AG08396 (cell line): ENCODE measurements at places on chromosomes 5 and 9.

GRCh38 chr9:108213511-108213910, 642.3 kb downstream of the ACTL7B start:
- DNase-seq, result no peak

DNA sequence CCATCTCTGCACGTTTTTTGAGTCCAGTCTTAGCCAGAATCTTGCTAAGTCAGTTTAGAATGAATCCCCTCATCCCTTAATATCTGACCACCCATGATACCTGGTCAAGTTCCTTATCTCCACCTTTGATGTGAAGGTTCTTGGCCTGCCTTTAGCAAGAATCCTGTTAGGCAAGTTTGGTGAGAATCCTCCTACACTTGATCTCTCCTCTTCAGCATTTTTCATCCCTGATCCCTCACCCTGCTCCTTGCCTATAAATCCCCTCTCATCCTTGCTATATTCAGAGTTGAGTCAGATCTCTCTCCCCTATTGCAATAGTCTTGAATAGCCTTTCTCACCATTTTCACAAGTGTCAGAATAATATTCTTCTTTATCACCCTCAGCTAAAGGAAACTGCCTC, 31.0 kb downstream of the SMIM23 start:
- DNase-seq, result no peak

- DNase-seq, result peak; percentile 81
Measured at GRCh38 chr9:77848897-77849296, 182.7 kb downstream of the GNAQ start.

GRCh38 chr5:14900693-14901461, 29.3 kb upstream of the ANKH start:
- DNase-seq, result peak; percentile 43

DNA sequence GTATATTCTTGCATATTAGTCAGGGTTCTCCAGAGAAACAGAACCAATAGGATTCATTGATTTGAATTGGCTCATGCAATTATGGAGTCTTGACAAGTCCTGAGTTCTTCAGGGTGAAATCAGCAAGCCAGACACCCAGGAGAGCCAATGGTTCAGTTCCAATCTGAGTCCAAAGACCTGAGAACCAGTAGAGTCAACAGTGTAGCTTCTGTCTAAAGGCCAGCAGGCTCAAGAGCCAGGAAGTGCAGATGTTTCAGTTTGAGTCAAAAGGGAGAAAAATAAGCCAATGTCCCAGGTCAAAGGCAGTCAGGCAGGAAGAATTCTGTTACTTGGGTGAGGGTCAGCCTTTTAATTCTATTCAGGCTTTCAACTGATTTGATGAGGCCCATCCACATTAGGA, 37.8 kb upstream of the ANKRD34B start:
- DNase-seq, result no peak

DNA sequence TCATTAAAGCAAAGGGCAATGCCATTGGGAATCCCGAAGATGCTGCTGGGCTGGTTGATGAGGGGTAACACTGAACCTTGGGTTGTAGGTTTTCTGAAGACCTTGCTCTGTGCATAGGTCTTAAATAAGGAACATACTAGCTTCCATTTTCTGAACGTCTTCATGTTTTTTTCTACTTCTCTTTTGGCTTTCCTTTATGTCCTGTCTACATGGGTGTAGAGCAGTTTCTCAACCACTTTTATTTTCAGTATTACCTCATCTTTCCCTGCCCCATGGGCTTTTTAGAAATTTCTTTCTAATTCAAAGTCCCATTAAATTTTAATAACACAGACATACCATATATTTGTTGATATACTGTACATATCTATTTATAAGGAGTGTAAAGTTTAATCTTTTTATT, at the start of gene IFNA14:
IFNA14 (minus strand) TSS at position 95 of the 400 bp plus-strand sequence; CDS start at position 25, 70 bp downstream.
- no peak for DNase-seq

DNA sequence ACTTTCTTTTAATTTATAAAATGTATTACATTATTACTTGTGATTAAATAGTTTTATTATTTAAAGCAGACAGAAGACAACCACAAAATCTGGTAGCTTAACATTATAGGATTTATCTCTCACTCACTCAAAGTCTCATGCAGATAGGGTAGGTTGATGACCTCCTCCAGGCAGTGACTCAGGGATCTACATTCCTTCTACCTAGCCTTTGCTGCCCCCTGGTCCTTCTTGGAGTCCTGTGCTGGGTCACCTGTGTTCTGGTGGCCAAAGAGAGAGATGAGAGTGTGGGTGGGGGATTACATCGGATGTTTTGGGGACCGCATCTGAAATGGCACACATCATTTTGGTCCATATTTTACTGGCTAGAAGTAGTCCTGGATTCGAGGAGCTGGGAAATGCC, 95.7 kb upstream of the CTSL start:
- DNase-seq, result no peak

GRCh38 chr9:88534456-88535225, at the start of gene NXNL2:
Gene NXNL2, plus strand, starts transcription at chr9:88535178. Its CDS starts 257 bp downstream, at chr9:88535435.
- peak; percentile 93 for DNase-seq

- DNase-seq, result no peak
Measured at GRCh38 chr5:172939071-172939470, 20.2 kb upstream of the RPL26L1 start.

DNA sequence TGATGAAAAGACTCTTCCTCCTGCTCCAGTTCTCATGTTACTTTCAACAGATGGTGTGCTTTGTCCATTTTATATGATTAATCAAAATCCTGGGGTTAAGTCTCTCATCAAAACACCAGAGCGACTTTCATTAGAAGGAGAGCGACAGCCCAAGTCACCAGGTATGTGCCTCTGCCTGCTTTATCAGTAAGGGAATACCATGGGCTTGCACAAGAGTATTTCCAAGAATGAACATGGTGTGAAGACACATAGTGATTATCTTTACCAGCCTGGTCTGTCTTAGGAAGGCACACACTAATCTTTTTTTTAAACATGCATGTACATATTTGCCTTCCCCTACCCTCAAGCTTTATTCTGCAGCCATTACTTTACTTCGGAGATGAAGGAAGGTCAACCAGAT, 15.2 kb downstream of the NUP214 start:
- DNase-seq, result no peak

- DNase-seq, result no peak
Measured at GRCh38 chr5:107603349-107603748, 67.4 kb downstream of the EFNA5 start.

GRCh38 chr9:136119061-136119882, 597 bp upstream of the TMEM250 start:
- DNase-seq, result peak; percentile 64

GRCh38 chr9:13665418-13666066, 386.1 kb upstream of the MPDZ start:
- DNase-seq, result peak; percentile 28

GRCh38 chr5:66814146-66814991, 218.2 kb downstream of the MAST4 start:
- peak; percentile 49 for DNase-seq

DNA sequence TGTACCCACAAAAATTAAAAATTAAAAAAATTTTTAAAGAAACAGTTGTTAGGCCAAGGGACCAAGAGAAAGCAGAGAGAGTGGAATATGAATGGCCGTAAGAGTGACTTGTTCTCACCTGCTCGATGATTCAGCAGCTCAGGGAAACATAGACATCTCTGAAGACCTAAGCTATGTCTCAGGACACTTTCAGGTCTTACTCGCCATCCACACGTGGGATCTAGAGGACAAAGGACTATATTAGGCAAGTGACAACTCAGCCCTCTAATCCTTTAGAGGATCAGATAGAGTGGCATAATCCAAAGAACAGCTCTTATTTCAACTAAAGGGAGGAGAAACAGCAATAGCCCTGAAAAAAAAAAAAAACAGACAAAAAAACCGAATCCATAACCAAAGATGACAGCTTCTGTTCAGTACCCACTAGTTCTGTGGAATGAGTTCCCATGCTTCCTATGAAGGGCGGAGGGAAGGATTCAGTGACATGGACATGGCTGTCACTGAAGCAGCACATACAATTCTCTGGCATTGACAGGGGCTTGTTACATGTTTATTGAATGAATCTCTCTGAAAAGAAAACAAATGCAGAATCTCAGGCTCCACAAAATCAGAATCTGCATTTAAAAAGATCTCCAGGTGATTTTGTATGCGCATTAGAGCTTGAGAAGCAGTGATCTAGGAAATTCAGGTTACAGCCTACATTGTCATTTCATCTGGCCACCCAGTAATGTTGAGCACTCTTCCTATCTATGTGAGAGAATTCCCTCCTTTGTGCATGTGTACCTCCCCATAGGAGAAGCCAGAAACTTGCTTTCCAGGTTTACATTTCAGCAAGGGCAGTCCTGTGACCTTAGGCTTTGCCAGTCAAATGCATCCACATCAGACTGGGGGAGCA, 96.0 kb downstream of the KIAA1958 start:
- no peak for DNase-seq

GRCh38 chr5:41115281-41115680, 44.1 kb upstream of the MROH2B start:
- peak; percentile 59 for DNase-seq

DNA sequence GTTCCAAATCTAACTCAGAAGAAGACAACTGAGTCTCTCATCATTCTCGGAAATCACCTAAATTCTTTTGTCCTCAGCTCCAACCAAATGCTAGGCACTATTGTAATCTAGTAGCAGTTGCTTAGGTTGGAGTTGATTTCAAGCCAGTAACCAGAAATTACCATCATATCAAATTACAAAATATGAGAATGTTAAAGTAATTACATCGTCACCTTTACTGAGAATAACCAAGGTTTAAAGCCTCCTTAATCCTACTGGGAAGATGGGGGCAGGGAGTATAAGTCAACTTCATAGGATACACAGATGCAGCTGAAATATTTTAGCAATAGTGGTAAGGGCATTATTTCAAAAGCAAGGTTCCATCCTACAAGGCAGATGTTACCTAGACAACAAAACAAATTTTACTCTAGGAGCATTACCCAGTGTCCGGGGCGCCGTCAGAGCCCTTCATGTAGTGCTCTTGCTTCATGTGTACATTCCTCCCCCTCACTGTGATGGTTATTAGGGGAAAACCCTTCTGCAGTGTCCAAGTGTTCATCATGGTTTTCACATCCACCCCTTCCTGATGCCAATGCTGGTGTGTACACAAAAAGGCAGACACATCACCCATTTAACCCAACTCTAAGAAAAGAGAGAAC, 19.5 kb downstream of the ERAP1 start:
- DNase-seq, result no peak

GRCh38 chr5:3411363-3411762, 184.3 kb upstream of the IRX1 start:
- DNase-seq, result no peak

DNA sequence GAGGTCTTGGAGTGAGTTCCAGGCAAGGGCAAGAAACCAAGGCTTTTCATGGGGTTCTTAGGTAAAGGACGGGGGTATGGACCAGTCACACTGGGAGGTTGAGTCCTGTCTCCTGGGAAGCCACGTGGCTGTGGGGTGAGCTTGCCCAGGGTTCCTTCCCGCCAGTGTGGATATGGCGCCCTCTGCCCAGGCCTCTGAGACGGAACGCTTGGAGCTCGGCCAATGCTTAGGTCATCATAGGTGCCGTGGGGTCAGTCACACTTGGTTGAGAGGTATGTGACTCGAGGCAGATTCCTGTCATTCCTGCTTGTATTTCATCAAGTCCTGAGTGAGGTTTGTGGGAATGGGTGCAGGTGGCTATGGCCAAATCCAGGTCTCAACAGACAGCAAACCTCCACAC, 46.2 kb downstream of the TENT4A start:
- DNase-seq, result no peak

GRCh38 chr9:37146410-37146809, 26.0 kb downstream of the ZCCHC7 start:
- no peak for DNase-seq

DNA sequence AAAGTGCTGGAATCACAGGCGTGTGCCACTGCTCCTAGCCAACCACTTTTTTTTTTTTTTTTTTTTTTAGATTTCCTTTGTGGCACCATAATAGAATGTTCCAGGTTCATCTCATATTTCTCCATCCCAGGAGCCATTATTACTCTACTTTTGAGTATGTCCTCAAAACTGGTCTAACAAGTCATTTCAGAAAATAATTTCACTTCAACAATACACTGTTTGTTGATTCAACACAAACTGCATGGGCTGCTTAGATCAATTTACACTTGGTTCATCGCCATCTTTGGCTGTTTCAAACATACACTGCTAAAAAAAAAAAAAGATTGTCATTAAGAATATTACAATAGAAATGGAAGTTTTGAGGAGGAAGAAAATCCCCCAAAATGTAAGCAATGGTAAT, 57.9 kb downstream of the CSNK1A1 start:
- DNase-seq, result no peak

DNA sequence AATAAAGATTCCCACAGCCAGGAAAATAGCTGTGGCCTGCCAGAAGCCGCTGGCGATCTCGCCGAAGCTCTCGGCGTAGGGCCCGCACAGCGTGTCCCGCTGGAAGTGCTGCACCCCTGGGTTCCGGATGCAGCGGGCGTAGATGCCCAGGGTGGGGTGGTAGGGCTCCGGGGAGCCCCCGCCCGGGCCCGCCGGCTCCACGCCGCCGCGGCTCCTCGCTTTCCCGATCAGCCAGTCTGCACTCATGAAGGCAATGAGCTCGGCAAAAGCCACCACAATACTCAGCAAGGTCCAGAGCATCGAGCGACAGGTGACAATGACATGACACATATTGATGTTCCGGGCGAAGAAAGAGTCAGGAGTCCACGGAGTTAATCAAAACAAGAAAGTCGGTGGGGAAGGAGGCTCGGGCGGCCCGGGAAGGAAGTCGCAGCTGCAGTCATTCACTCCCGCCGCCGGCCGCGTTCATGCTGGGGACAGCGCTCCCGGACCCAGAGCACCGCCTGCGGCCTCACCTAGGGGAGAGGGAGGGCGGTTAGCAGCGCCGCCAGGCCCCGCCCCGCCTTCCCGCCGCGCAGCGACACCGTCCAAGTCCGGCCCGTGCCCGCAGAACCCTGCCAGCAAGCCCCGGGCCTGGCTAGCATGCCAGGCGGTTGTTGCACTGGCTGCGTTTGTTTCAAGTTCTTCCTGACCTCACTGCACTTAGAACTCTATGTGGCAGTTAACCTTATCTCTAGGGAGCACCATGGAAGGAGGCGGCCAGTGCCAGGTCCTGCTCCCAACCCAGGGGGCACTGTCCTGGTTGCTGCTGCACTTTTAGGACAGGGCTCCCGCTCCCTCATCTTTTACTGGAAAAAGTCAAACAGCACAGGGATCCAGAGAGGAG, 138.4 kb downstream of the LHFPL2 start:
- DNase-seq, result peak; percentile 60

- DNase-seq, result no peak
Measured at GRCh38 chr9:132234535-132234934, 72.7 kb downstream of the NTNG2 start.

GRCh38 chr9:111872886-111873285, 23.7 kb upstream of the UGCG start:
- no peak for DNase-seq

DNA sequence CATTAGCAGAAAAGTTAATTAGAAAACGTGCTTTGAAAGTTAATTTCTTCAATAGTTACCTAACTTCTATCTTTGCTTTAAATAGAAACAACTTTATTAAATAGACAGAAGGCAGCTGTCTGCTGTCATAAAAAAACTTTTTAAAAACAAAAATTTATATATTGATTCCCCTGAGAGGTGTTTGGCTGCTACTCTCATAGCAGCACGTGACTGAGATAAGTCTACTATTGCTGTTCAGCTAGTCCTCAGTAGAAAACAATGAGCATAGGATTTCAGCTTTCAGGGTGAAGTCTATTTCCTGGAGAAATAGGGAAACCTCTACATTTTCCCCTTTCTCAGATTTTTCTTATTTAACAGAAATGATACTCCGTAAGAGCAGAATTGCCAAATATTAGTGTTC, 135.0 kb upstream of the FBN2 start:
- no peak for DNase-seq
